Activated T-helper 1 cell treated with Interleukin-2 at 50 U/mL for 16 hours (primary cell): ENCODE measurements at places on chromosomes 5 and 9.

GRCh38 chr9:15248081-15248480 lies 58.9 kb downstream of the TTC39B start:
- no peak for DNase-seq

- no peak for DNase-seq
Measured at GRCh38 chr5:43674536-43674935, 71.6 kb downstream of the NNT start.

- DNase-seq: no peak
Measured at GRCh38 chr9:123834889-123835562, 94.9 kb downstream of the DENND1A start.

DNA sequence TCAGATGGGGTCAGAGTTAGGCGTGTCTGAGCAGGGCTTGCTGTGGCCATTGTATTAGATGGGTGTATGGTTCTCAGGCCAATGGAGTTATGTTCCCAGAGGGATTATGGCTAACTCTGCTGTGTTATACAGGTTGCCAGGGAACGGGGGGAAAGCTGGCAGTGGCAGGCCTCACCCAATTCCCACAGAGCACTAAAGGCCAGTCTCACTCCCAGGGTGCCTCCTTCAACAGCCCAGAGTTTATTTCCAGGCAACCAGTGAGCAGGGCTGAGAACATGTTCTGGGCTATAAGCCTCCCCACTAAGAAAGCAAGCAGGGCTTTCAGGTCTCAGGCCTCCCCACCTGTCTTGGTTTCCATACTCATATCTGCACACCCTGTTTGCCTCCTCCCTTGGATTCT lies 597.9 kb downstream of the ZNF608 start:
- DNase-seq: no peak

DNA sequence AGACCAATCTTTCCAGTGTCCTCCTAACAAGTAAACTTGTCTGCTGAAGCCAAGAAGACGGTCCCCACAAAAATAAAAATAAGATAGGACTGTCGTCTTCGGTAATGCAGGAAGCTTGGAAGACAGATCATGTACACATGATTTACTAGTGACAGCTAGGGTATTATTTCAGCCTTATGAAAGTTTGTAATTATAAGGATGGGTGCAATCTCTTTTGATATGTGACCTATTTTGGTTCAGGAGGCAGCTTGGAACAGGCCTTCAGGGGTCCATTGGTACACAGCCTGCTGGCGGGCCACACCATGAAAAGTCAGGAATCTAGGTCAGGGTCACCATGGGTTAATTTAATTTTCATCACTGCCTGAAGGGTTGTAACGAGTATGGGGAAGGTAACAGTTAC lies 13.7 kb upstream of the MEIKIN start:
- DNase-seq: no peak

- no peak for DNase-seq
Measured at GRCh38 chr9:96156171-96156974, 145.6 kb downstream of the HSD17B3 start.
